ENCODE measurements at places on chromosomes 16 and 17. TPM values are rescaled to one million over a fixed set of nuclear protein-coding genes. Genes with fewer than 3 reads are reported as not detected.

BAIAP3 gene
- not detected for total RNA-seq

TBC1D3K gene
- not detected for total RNA-seq

OVCA2 gene
- total RNA-seq: 36.5 TPM

ALOX12 gene
- total RNA-seq: not detected

SPATA20 gene
- total RNA-seq: 22.4 TPM

DNA sequence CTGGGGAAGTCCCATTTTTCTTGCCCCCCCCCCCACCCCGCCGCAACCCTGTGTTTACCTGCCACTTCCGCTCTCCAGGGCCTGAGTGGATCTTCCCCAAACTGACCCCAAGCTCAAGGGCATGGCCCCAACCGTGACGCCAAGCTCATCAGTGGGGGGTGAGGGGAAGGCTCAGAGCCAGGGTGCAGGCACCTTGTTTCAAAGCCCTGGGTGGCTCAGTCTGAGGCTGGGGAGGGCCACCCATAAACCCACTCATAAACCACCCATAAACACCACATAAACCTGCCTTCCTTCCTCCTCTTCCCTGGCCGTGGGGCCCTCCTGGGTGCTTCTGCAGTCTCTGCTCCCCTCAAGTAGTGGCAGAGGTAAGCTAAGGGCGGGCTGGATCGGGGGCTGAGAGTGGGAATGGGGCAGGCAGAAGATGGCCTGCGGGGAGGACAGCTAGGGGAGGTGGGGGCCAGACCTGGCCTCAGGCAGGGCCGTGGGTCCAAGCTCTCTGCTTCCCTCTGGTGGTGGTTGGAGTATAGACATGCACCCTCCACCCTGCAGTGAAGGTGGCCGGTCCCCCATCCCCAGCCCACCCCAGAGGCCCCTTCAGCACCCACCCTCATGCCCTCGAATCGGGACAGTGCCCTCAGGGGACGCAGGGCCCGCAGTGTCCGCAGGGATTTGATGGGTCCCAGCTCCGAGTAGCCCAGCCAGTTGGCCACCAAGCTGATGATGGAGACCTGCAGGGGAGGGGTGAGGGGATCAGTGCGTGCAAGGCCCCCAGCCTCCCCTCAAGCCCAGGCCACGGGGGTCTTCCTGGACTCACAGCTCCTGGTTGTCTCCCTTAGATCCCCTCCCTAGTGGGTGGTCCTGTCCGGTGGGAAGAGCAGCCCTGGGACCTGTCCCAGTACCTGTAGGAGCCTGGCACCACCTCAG lies 14.6 kb upstream of the CD79B start:
- peak overlapping the region; percentile 74 for H3K27ac ChIP-seq
- H3K4me1 ChIP-seq: peaks cover 11% of the 10 kb centered on the region
- H3K4me3 ChIP-seq: peak overlapping the region; percentile 71
- no peaks in the 10 kb centered on the region for H3K36me3 ChIP-seq

DNA sequence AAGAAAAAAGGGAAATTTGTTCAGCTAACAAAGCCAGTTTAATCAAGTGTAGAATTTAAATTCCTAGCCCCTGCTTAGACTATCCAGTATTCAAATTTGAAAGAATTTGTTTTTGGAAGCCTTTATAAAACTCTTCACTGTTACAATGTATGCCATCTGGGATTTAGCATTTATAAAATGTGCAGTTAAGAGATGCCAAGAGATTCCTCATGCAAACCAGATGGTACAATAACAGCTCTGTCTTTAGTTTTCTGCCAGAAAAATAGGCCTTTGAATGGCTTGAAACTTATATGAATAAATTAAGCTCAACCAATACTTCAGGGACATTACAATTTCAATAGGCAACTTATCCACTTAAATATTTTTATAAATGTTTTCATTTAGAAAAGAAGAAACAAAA lies 6.8 kb upstream of the ANKS4B start:
- H3K27me3 ChIP-seq: peaks cover 40% of the 10 kb centered on the region
- H3K27ac ChIP-seq: no peak overlapping the region
- H3K4me3 ChIP-seq: no peak overlapping the region

DNA sequence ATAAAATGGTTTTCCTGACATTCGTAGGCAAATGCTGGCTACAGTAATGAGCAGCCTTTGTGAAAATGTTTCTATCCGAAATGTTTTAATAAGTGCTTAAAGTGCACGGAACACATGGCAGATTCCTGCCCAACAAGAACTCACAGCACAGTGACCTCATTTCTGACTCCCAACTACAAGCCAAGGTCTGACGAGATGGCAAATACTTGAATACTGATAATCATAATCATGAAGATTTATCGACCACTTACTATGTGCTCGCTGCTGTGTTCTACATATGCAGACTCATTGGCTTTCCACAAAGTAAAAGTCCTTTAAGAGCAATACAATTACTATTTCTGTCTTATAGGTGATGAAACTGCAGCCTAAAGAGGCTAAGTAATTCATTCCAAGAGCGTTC lies 238.1 kb upstream of the CDH5 start:
- H3K27ac ChIP-seq: no peak overlapping the region
- H3K4me3 ChIP-seq: no peak overlapping the region
- H3K27me3 ChIP-seq: peaks cover 41% of the 10 kb centered on the region
- no peak for DNase-seq
- no peaks in the 10 kb centered on the region for H3K36me3 ChIP-seq
- no peaks in the 10 kb centered on the region for H3K4me1 ChIP-seq

GRCh38 chr17:81245024-81245664 lies 6.0 kb downstream of the NDUFAF8 start:
- H3K36me3 ChIP-seq: peaks cover 29% of the 10 kb centered on the region
- peak overlapping the region; percentile 45 for H3K27ac ChIP-seq
- H3K4me1 ChIP-seq: peaks cover 10% of the 10 kb centered on the region

- H3K36me3 ChIP-seq: no peaks in the 10 kb centered on the region
- no peaks in the 10 kb centered on the region for H3K4me1 ChIP-seq
- peaks cover 11% of the 10 kb centered on the region for H3K27me3 ChIP-seq
- DNase-seq: no peak
- H3K4me3 ChIP-seq: no peak overlapping the region
Measured at GRCh38 chr17:2011411-2012371, 13.4 kb downstream of the RTN4RL1 start.

DNA sequence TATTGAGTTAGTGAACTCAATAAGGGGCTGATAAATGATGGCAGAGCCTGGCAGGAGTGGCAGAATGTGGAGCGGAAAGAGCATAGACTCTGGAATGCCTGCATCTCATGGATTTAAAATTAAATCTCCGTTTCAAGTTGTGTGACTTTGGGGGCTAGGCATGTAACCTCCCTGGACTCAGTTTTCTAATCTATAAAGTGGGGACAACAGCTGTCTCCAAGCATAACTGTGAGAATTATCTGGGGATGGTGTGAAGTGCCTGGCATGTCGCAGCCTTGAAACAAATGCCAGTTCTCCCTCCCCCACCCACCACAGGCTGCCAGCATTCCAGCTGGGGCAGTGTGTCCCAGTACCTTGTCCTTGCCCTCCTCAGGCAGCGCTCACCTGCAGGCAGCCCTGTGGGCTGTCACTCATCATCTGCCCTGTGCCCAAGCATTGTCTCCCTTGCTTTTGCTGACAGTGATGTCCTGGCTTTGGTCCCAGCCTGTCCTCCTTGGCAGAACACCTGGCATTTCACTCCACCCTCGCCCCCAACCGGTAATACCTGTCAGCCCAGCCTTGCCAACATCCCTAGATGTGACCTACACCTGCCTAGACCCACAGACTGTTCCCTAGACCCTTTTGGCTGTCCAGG lies 129.6 kb downstream of the MRM1 start:
- H3K36me3 ChIP-seq: peaks cover 6% of the 10 kb centered on the region
- peaks cover 31% of the 10 kb centered on the region for H3K4me1 ChIP-seq
- peaks cover 8% of the 10 kb centered on the region for H3K27me3 ChIP-seq
- DNase-seq: no peak
- no peak overlapping the region for H3K27ac ChIP-seq
